ENCODE measurements at places on chromosomes 16 and 17.

GRCh38 chr17:17232303-17232621 is 4.7 kb downstream of the FLCN start:
- DNase-seq, result no peak

GRCh38 chr17:7862692-7863437 is 5.1 kb downstream of the CYB5D1 start:
- peak; percentile 54 for DNase-seq

- DNase-seq, result no peak
Observed at GRCh38 chr17:6530324-6530920, 25.9 kb downstream of the PITPNM3 start.

DNA sequence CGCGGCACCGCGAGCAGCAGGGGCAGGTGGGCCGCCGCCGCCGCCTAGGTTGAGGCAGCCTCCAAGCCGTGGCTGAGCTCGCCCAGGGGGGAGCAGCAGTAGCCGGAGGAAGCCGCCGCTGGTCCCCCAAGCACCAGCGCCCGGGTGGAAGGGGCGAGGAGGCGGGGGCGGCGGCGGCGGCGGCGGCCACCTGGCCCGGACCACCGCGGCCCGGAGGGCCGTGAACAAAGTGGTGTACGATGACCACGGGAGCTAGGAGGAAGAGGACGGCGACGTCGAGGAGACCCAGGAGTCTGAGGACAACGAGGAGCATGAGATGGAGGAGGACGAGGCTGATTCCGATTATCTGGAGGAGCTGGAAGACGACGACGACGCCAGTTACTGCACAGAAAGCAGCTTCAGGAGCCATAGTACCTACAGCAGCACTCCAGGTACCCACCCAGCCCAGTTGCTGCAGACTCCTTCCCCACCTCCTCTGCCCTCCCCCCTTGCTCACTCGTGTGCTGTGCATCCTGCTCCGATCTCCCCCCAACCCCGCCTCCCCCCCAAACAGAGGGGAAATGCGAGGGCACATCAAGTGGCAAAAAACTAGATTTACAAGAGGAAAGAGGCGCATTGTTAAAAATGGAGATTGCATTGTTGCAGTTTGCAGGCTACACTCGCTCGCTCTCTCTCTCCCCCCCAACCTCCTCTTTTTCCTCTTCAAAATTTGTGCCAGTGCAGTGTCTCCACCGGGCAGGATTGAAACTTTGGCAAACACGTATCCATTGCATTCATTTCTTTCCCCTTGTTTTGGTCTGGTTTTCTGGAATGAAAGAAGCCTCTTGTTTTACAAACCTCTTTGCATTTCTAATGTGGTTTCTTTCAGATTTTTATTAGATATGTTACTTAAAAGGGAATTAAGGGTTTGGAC is 41.8 kb upstream of the AMZ2 start:
- no peak for DNase-seq

DNA sequence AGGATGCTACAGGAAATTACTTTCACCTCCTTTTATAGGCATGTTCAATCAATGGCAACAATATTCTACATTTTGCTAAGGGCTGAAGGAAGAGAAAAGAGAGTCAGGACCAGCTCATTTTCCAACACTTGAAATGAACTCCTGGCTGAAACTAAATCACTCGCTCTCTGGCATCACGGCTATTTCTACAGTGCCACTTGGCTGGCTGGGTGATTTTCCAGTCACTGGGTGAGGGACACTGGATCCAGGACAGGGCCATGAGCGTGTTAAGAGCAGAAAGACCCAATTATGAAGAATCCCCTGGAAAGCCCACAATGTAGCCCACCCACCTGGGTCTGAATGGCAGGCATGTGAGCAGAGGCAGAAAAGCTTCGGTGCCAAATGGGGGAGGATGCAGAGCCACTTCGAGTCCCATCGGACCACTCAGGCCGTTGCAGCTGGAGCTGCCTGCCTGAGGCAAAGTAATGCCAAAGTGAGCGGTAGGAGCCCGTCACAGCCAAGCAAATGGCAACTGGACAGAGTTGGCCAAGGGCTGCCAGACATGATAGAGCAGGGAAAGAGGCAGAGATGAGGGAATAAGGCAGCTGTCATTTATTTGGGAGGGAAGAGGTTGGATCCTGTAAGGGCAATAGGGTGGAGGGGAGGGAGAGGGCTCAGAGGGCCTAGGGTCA is 246.2 kb downstream of the STX8 start:
- DNase-seq, result no peak

- DNase-seq, result peak; percentile 56
Observed at GRCh38 chr17:78179372-78179771, 7.5 kb downstream of the TK1 start.

- no peak for DNase-seq
Observed at GRCh38 chr16:68790944-68791343, 52.4 kb upstream of the TANGO6 start.

- no peak for DNase-seq
Observed at GRCh38 chr16:75219838-75220237, 1.1 kb downstream of the CTRB1 start.

All from body of pancreas (tissue), 4 donors.